ENCODE measurements at places on chromosomes 2 and 18.

DNA sequence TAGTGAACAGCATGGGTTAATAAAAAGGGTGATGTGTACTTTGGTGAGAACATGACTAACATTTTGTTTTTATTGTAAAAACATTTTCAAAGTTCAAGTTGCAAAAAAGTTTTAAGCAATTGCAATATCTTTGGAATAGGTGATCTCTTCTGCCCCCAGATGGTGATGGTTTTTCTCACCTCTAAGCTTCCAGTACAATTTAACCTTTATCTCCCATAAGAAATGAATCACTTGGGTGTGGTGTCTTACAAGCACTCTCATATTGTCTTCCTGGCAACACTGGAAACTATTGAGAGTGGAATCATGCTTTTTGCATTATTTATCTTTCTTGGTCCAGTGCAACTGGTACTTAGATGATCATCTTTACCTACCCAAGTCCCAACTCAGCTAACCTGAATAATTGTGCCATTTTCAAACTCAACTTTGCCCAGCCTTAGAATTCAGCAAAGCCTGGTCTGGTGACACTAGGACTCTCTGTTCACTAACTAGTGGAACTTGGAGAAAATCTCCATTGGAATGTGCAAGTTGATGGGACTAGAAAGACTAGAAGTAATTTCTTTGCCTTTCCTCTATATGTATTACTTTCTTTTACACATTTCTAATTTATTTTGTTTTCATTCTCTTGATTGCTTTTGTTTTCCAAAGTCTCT, 964.7 kb upstream of the ZEB2 start:
- DNase-seq: peak; percentile 47

- no peak for DNase-seq
Measured at GRCh38 chr18:70636991-70637390, 348.1 kb downstream of the SOCS6 start.

DNA sequence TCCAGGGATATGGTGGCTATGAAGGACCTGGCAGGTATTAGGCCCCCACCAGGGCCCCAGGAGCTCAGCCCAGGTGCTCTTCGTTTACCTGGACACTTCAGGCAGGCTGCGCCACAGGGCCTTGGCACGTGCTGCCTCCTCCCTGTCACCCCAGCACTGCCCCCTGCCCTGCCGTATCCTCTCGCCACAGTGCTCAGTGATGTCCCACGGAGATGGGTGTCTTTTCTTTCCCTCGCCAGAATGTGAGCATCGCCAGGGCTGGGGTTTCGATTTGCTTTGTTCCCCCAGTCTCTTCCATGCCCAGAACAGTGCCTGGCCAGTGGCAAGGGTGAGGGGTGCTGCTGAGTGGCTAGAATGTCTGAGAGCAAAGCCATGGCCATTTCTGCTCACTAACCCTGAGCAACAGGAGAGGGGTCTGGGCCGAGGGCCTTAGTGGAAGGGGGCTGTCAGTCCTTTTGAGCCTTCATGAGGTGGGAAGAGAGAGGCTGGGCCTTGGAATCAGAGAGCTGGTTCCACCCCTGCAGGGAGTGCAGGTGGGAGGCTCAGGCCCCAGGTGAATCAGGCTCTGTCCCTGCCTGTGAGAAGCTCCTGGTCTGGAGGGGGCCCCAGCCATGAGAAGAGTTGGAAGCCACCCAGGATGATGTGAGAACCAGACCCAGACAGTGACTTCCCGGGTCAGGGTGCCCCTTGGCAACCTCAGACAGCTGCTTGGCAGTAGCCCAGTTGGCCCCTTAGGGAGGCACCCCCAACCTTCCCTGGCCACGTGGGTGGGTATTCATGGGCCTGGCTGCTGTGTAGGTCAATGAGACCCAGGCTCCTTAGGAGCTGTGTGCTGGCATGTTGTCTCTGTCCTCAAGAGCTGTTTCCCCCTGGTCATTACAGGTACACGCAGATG, 129.9 kb upstream of the HS6ST1 start:
- no peak for DNase-seq

DNA sequence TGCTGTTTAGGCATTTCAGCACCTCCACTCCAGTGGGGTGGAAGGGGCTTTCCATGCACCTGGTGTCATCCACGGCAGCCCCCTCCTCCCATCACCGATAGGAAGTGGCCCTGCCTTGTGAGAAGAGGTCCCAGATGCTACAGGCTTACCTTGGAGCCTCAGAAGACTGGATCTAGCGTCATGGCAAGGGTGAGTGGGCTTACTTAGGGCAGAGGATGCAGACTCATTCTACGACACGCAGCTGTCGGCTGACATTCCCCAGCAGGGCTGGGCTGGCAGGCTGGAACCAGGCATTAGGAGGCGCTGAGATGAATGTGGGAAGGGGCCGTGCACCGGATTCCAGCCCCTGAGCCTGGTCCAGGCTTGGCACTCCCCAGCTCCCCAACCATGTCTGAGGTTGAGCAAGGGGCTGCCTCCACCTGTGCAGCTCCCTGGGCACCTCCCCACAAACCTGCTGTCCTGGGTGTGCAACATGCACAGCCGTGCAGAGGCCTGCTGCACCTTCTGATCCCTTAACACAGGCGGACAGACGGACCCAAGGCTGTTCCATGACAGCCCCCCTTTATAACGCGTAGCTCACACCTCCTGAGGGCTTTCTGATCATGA, 1.7 kb upstream of the PRLH start:
- DNase-seq: no peak

GRCh38 chr2:34995196-34995595, 1360.4 kb upstream of the CRIM1 start:
- no peak for DNase-seq

GRCh38 chr2:126885751-126886210, 12.9 kb upstream of the TEX51 start:
- no peak for DNase-seq

DNA sequence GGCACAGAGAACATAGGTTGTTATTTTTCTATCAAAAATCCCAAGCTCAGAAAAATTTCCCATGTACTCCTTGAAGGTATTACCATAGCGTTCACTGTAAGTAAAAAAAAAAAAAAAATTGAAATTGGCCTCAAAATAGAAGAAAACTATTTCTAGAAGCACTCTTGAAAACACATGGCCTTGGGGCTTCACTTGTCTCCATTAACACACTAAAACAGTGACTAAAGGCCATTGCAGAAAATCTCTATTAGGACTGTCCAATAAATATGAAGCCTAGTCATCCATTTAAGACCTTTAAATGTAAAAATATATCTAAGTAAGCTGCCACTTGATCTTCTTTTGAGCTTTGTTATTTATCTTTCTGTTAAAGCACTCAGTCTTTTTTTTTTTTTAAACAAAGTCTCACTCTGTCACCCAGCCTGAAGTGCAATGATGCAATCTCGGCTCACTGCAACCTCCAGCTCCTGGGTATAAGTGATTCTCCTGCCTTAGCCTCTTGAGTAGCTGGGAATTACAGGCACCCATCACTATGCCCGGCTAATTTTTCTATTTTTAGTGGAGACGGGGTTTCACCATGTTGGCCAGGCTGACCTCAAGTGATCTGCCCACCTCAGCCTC, 35.8 kb downstream of the CCDC68 start:
- DNase-seq: no peak

- no peak for DNase-seq
Measured at GRCh38 chr2:45067859-45068570, 58.8 kb upstream of the SIX2 start.

DNA sequence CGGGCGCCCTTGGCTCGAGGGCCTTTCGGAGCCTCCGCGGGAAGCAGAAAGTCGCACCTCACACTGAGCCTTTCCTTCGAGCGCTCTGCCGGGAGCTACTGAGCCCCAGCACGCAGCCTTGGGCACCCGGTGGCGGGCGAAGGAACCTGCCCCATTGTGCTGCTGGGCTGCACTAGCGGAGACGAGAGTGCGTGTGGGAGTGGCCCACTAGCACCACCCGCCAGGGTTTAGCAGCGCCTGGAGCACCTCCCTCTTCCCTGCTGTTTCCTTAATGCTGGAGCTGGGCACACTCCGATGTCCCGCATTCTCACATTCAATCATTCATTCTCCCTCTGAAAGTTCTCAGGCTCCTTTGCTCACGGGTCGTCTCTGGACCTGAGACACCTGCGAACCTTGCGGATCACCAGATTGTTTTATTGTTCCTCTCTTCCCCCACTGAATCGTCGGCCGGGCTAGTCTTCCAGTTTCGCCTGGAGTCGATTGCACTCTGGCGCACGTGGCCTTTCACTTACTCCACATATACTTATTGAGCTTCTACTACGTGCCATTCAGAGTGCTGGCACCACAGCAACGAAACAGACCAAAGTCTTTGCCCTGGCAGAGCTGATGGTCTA, 8.5 kb upstream of the PAX3 start:
- no peak for DNase-seq

DNA sequence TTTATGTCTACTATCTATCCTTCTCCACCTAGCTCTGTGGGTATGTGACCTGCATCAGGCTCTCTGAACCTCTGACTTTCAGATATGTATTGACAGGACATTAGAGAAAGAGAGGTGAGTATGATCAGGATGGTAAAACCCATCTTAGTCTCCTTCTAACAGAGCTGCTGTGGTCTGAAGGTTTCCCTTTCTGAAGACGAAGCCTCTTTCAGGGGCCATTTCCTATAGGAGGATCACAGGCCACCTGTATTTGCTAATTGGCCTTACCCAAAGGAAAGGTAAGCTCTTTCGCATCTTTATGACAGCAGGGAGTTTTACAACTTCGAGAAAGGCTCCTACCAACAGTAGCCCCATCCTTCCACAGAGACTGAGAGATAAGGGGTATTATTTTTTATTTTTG, 442.9 kb downstream of the KCNJ3 start:
- DNase-seq: no peak

GRCh38 chr2:202149155-202149762, 76.2 kb downstream of the KIAA2012 start:
- no peak for DNase-seq

DNA sequence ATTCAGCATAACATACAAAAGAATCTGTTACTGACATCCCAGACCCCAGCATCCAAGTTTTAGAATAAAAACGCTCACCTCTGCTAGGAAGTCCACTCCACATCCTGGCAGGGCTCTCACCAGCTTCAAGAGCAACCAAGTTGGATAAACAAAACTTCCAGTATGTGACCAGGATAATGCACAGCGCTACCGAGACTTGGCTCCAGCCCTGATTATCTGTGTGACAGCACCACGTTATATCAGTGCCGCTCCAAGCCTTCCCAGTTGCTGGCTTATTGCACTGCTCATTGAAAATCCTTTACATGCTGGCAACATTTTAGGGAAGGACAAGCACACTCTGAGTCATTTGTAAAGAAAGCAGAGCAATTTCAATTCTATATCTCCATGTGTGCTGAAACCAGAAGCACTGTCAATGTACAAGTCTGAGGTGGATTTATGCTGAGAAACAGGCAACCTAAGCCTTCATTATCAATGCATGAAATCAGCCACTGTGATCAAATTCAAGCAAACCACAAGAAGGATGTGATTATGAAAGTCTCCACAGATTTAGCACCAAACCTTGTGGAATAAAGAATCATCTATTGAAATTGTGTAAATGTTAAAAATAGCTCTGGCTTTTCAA, 115.7 kb downstream of the ZNF385B start:
- no peak for DNase-seq
